ENCODE measurements at places on chromosomes 2 and 18. TPM values are rescaled to one million over a fixed set of nuclear protein-coding genes. Genes with fewer than 3 reads are reported as not detected.

- DNase-seq = no peak
These were observed 76.4 kb downstream of the SKA1 start for GRCh38 chr18:50451100-50451842.

DNA sequence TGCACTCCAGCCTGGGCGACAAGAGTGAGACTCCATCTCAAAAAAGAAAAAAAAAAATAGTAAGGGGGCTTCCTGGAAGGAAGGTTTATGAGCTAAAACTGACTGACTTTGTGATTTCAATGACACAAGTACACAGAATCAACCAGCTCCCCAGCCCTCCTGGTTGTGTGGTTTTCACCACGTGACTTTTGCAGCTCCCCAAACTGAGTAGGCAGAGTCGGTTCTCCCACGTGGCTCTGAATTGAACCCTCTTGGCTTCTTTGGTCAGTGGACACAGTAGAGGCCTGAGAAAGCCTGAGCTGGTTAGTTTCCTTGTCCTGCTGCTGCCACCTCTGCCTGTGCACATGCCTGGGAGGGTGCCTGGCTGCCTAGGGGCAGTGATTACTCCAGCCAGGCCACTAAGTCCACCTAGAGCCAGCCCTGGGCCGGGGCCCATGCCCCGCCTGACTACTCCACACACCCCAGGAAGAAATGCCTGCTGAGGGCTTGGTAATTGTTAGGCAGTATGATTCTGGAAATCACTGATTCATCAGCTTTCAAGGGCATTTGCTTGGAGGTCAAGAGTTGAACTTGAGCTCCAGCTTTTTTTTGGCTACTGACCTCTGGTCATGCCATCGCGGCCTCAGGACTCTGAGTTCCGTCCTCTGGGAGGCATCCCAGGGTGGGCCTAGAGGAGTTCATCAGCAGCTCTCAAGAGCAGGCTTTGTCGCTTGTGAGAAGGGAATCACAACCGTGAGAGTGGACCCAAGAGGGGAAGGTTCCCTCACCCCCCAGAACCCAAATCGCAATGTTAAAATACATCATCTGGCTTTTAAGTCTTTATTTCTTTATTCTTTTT is 431.9 kb upstream of the HS6ST1 start:
- DNase-seq = no peak

Gene STK17B
- total RNA-seq = 22.1 TPM

- peak; percentile 81 for DNase-seq
These were observed 61.6 kb downstream of the AAK1 start for GRCh38 chr2:69581774-69582581.

GRCh38 chr2:144362401-144362800 is 157.5 kb downstream of the ZEB2 start:
- DNase-seq = no peak

Gene ASIC4
- not detected for total RNA-seq

DNA sequence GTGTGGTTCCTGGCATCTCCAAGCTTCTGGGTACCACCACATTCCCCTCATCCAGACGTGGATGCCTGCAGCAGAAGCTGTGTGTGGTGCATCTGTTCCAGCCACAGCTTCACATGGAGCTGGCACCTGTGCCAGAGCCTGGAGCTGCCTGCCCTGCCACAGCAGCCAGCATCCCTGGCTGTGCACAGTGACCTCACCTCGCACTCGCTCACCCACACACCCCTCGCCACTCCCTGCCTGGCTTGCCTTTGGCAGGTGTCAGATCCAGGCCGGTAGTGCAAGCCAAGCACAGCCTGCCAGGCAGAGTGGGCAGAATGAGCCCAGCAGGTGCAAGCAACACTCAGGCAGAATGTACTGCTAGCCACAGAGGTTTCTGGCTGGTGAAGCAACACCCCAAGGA is 59.9 kb upstream of the DYNC1I2 start:
- DNase-seq = no peak

Gene RESP18
- not detected for total RNA-seq

Gene FAHD2A
- total RNA-seq = 35.1 TPM

GRCh38 chr2:110690083-110690965 is 12.5 kb upstream of the BUB1 start:
- DNase-seq = no peak

Gene ZNF385B
- total RNA-seq = 3.2 TPM

Gene RIT2
- total RNA-seq = not detected

- DNase-seq = no peak
These were observed at the start of gene AFF3 for GRCh38 chr2:100142393-100142792. Gene AFF3, minus strand, starts transcription at chr2:100142590. Its CDS starts 38,136 bp downstream, at chr2:100104454.
